ENCODE measurements at places on chromosomes 13 and 19.
A peak's percentile ranks its signal among the peaks of the same experiment; 100 is the strongest.

- DNase-seq: no peak
Measured at GRCh38 chr13:22883956-22884355, 296.8 kb upstream of the SGCG start.

DNA sequence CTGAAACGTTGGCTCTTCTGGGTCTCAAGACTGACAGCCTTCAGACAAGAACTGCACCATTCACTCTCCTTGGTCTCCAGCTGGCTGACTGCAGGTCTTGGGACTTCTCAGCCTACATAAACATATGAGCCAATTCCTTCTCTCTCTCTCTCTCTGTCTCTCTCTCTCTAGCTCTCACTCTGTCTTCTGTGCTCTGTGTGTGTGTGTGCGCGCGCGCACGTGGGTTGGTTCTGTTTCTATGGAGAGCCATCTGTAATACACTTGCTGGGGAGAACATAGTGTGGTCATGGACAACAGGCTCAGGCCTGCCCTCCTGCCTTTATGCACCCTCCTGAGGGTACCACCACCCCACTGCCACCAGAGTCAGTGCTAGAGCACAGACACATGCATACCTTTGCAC, 13.7 kb upstream of the SERPINE3 start:
- DNase-seq: no peak

- no peak for DNase-seq
Measured at GRCh38 chr19:11504502-11505031, 1.1 kb downstream of the ZNF653 start.

DNA sequence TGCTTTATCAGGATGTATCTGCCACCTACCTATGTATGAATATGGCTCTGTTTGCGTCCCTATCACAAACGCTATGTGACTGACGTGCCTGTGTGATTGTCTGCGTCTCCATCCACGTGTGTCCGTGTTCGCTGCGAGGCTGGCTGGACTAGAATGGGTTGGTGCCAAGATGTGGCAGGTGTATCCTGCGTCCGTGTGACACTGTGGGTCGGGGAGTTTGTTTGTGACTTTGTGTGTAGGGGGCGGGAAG, 6.7 kb upstream of the HOOK2 start:
- DNase-seq: no peak

DNA sequence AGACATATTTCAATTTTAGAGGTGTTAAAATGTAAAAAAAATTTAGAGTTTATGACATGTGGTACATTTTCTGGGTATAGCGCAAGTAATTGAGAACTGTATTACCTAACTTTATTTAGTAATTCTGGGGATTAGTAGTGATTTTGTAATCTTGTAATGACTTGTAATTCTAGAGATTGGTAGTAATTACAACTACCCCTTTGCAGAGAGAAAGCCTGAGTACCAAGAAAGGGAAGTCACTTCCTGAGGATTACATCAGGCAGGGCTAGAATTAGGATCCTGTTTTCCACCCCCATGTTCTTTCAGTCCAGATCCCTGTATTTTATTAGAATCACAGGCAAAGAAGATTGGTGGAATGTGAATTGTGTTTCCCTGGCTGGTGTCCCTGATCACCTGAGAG, 274.9 kb downstream of the KCNRG start:
- DNase-seq: no peak

- no peak for DNase-seq
Measured at GRCh38 chr19:50356691-50357177, 8.7 kb downstream of the NAPSA start.

DNA sequence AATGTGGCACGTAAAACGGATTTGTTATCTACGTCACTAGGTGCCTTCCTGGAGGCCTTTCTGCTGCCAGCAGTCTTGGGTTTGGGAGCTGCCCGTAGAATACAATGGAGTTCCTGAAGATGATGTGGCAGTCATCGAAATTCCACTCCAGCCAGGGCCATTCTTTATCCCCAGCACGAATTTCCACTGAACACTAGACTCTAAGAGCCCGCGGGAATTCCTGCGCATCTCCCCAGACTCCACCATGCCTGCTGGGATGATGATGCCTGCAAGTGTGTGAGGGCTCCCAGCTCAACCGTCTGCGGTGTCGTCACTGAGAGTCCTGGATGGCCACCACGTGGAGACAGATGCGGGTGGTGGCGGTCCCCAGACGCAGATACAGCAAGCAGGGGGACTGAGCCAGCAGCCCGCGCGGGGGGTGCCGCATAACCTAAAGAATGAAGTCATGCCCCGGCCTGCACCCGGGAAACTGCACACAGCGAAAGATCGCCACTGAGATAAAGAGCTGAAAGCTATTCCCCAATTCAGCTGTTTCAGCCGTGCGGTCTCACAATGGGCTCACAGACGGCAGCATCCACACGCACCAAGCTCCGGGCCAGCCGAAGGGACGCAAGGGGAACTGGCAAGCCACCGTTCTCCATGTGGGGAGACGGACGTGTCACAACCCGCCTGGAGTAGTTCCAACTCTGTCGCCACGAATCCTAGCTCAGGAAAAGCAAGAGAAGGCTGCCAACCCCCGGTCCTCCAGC, 41.1 kb downstream of the COL4A1 start:
- no peak for DNase-seq

DNA sequence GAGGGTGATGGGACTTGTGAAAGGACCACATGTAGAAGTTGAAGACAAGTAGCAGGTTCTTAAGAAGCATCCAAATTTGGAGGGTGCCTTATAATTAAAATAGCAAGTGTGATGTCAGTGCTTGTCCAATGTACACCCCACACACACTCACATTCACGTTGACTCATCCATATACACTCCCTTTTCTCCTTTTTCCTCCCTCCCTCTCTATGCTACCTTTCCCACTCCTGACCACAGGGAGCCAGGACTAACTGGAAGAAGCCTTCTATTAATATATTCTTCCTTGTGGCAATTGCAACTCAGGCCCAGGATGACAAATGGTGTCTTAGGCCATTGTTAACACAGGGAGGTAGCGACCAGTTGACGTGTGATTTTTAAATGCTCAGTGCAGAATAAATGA, 16.3 kb upstream of the GPR183 start:
- DNase-seq: no peak

GRCh38 chr13:24741016-24741662, 22.8 kb upstream of the RNF17 start:
- no peak for DNase-seq

DNA sequence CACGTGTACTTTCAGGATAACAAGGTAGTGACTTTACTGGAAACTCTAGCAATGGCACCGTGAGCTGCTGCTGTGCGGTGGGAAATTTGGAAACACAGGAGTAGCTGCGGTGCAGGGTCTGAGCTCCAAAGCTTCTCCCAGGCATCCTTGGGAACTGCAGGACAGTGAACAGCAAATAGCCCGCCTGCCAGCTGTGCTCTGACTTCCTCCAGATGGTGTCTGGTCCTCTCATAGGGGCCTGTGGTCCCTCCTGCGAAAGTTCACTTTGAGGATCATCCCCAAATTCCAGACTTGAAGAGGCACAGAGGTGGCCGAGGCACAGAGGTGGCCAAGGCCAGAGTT, 287.3 kb upstream of the MAB21L1 start:
- peak; percentile 16 for DNase-seq

DNA sequence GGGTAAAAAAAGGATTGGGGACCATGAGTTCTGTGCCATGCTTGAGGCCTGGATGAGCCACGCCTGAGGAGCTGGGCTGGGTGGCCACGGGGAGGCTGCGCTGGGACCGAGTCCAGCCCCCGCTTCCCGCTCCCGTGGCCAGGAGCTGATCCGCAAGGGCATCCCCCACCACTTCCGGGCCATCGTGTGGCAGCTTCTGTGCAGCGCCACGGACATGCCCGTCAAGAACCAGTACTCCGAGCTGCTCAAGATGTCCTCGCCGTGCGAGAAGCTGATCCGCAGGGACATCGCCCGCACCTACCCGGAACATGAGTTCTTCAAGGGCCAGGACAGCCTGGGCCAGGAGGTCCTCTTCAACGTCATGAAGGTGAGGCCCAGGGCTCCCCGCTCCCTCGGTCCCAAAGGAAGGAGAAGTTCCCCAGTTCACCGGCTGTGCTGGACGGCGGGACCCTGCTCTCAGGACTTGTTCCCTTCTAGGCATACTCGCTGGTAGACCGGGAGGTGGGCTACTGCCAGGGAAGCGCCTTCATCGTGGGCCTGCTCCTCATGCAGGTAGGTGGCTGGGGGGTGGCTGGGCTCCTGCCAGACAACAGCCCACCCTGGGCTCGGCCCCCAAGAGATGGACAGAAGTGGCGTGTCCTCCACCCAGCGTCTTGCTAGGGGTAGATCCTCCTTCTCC, 18.9 kb downstream of the EVI5L start:
- no peak for DNase-seq

GRCh38 chr13:31175847-31176532, 14.3 kb upstream of the HSPH1 start:
- no peak for DNase-seq

- DNase-seq: no peak
Measured at GRCh38 chr13:103236213-103236612, 170.0 kb upstream of the SLC10A2 start.

GRCh38 chr13:100983111-100983510, 308.5 kb upstream of the TMTC4 start:
- DNase-seq: no peak

DNA sequence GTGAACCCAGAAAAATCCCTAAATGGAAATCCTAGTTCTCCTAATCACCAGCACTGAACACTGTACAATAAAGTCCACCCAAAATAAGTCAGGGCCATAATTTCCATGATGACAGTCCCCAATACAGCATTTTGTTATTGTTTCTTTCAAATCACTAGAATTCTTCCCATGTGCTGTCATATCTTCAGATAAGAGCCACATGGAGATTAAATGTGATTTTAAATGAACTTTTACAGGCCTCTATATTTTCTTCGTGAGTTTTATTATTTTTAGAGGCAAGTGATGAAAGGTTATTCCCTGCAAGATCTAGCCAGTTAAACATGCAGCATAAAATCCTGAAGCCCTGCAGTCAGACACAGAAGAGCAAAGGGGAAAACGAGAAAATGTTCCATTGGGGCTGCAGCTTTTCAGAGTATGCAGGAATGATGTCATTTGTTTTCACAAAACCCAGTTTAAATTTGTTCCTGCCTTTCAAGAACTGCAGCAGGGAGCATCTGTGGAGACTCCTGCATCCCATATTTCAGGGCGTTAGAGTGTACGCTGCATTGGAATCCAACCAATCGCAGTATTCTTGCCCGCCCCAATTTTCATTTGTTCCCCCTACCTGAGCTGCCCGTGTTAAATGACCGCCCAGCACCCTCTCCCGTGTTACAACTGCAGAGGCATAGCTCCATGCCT, 167.2 kb upstream of the KLF12 start:
- DNase-seq: no peak

DNA sequence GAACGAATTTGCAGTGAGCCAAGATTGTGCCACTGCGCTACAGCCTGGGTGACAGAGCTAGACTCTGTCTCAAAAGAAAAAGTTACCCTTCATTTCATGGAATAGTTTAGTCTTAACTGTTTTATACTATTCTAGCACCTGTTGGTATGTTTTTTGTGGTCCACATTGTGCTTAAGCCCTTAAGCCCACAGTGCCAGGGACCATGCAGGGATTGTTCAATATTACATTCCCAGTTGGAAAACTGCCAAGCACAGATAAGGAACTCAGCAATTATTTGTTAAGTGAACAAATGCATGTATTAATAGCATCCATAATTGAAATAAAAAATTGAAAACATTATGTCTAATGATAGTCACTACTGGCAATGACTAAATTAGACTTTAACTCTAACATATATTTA, 193.5 kb downstream of the PCDH17 start:
- no peak for DNase-seq

All from GM03348 (cell line).